ENCODE measurements at places on chromosomes 6 and 20. TPM values are rescaled to one million over a fixed set of nuclear protein-coding genes. Genes with fewer than 3 reads are reported as not detected.

DNA sequence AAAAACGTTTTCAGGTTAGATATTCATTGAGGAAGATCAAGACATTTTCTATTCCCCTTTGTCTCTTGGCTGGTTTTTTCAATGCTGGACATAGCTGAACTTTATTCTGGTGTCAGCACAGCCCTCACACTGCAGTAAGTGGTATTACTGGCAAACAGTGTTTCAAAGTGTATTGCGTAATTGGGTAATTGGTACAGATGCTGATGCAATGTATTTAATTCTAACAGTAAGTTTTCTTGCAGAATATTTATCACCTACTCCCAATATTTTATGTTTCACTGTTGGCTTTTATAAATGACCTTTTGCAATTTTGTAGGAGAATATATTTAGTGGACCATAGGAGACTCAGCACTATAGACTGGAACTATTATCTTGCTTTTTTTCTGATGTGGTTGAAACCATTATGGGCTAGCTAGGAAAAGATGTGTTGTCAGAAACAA, 287.6 kb upstream of the SOX4 start:
- DNase-seq, result no peak

DNA sequence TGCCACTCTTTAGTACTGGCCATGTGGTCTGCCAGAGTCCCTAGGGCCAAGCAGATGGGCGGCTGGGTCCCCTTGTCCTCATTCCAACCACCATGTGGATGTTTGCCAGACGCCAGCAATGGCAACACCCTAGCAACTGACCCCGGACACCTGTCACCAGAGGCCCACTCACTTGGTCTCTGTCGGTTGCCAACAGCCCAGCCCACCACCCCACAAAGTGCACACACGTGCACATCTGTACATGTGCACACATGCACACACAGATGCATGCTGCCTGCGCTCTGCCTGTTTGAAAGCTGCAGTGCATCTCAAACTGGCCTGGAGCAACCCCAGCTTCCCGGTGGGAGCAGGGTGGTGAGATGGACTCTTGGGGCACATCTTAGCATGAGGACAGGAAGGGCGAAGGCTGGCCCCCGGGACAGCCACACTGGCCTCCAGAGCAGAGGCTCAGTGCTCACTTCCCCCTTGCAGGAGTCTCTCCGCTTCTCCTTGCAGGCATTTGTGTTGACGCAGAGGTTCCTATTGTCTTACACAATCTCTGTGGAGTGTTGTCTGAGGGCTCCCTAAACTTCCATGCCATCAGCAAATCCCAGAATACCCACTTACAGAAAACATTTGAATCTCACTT, 54.0 kb downstream of the PSMG4 start:
- no peak for DNase-seq

DNA sequence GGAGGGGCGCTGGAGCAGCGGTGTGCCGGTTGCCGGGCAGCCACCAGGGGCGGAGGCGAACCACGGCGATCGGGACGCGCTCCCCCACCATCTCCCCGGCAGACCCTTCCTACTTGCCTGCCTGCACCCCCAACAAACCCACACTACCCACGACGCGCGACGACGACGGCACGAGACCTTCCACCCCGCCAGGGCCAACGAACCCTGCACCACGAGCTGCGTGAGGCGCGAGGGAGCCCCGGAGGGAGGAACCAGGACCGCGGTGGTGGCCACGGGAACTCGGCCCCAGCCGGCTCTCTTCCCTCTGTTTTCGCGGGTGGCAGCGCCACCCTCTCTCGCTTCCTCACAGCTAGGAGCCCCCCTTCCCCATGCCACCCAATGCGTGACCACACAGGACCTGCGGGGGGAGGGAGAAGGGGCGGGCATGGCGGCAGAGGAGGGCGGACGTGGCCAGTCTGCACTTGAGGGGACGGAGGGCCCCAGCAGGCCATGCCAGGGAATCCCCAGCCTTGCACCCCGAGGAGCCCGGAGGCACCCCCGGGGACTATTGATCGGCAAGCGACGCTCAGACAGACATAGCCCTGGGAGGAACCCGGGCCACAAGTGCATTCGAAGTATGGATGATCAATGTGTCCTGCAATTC, 1516.4 kb upstream of the DEFB115 start:
- no peak for DNase-seq

DNA sequence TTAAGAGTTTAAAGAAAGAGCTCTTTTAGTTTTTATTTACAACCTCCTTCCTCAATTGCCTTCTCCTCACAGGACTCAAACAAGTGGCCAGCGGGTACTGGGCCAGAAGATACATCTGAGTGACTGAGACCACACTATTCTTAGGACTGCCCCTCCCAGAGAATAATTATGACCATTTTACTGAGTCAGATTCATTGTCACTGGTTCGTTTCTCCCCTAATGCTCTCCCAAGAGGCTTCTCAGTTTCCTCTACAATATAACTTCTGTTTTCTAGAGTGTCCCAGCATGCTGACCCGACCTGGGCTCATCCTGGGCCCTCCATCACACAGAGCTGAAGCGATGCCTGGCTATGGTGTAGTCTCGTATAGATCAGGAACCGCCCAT, 279.9 kb downstream of the CD83 start:
- no peak for DNase-seq

GRCh38 chr6:16721977-16722376, 39.3 kb downstream of the ATXN1 start:
- DNase-seq, result no peak

GRCh38 chr6:12823847-12824246, 107.3 kb downstream of the PHACTR1 start:
- no peak for DNase-seq

Gene PAX1
- total RNA-seq, result not detected

Gene CCDC170
- total RNA-seq, result not detected

Gene PRR18
- not detected for total RNA-seq

Gene RAET1L
- total RNA-seq, result not detected

Measured in activated naive CD4-positive, alpha-beta T cell treated with anti-CD3 and anti-CD28 coated beads for 36 hours (primary cell).